Small intestine (tissue), 16 donors: ENCODE measurements at places on chromosomes 6 and 20. TPM values are rescaled to one million over a fixed set of nuclear protein-coding genes. Genes with fewer than 3 reads are reported as not detected.

Gene RIMS1
- polyA plus RNA-seq, result 0.27 TPM

Gene LY6G5C
- 3.2 TPM for polyA plus RNA-seq

Gene CST4
- not detected for polyA plus RNA-seq

Gene SGK2
- 17.6 TPM for polyA plus RNA-seq

Gene VGLL2
- polyA plus RNA-seq, result 0.28 TPM

- DNase-seq, result no peak
- H3K4me1 ChIP-seq, result no peaks in the 10 kb centered on the region
- H3K27me3 ChIP-seq, result no peaks in the 10 kb centered on the region
- H3K27ac ChIP-seq, result no peak overlapping the region
- H3K36me3 ChIP-seq, result no peaks in the 10 kb centered on the region
These were observed 110.0 kb upstream of the SLC35B3 start for GRCh38 chr6:8545336-8545735.

DNA sequence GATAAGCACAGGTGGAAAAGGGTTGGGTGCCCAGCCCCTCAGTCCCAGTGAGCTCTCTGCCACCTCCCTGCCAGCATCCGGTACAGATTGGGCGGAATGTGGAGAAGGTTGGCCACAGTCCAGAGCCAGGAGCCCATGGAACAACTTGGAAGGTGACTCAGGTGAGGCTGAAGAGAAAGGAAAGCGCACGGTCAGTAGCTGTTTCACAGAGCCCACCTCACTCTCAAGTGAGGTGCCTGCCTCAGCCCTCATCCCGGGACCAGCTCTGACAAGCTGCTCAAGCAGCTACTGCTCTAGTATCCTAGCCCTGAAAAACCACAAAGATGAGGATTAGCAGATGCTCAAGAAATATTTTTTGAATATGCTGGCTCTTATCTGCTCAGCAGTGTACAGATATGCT is 1.1 kb upstream of the MMP24OS start:
- no peak overlapping the region for H3K4me3 ChIP-seq
- H3K27ac ChIP-seq, result peak overlapping the region; percentile 96
- H3K36me3 ChIP-seq, result peaks cover 15% of the 10 kb centered on the region
- peaks cover 4% of the 10 kb centered on the region for H3K4me1 ChIP-seq
- DNase-seq, result no peak

DNA sequence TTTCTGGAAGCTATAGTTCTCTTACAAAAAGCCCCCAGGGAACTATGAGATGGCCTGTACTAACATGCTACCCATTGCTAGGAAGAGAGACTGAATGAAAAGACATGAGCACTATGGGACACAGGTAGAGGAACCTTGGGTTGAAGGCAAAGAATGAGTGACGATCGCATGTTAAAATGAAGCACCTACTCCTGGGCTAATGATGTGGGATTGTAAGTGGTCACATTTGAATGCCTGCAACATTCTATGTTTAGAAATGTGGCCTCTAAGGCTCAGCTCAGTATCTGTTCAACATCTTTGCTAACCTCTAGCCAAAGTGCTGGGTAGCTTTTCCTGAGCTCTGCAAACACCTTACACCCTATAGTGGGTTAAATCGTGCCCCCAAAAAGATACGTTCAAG is 5.2 kb upstream of the ZC3H12D start:
- H3K27me3 ChIP-seq, result no peaks in the 10 kb centered on the region
- H3K4me1 ChIP-seq, result peaks cover 22% of the 10 kb centered on the region
- H3K36me3 ChIP-seq, result no peaks in the 10 kb centered on the region
- no peak overlapping the region for H3K4me3 ChIP-seq

- no peaks in the 10 kb centered on the region for H3K27me3 ChIP-seq
- H3K4me3 ChIP-seq, result no peak overlapping the region
- H3K4me1 ChIP-seq, result peaks cover 20% of the 10 kb centered on the region
- no peak for DNase-seq
These were observed 46.0 kb upstream of the ADGRG6 start for GRCh38 chr6:142255785-142256184.

DNA sequence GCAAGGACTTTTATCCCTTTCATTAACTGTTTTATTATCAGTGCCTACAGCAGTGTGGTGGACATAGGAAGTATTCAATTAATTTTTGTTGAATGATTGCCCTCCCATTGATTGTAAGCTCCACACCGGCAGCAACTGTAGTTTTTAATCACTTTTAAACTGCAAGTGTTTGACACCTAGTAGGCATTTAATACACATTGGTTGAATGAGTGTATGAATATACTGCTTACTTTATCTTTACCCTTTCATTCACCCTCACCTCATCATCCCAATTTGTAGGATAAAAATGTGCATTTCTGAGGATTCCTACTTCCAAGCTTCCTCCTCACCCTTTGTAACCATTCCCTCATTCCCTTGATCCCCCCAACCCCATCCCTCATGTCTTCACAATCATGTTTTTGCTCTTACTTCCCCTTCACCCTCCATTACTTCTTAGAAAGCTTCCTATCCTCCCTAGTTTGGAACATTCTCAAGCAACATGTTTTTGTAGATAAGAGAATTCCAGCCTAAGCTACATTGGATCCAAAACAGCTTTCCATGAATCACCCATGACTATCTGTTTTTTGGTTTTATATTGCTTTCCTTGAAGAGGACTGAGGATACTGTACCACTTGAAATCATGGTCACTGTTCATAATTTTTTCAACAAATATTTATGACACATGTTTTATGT is 955 bp upstream of the SLC26A8 start:
- H3K4me3 ChIP-seq, result no peak overlapping the region
- H3K4me1 ChIP-seq, result peaks cover 1% of the 10 kb centered on the region
